ENCODE measurements at places on chromosomes 11 and 22.

- no peak for DNase-seq
Observed at GRCh38 chr11:7609521-7609920, 63.8 kb downstream of the CYB5R2 start.

DNA sequence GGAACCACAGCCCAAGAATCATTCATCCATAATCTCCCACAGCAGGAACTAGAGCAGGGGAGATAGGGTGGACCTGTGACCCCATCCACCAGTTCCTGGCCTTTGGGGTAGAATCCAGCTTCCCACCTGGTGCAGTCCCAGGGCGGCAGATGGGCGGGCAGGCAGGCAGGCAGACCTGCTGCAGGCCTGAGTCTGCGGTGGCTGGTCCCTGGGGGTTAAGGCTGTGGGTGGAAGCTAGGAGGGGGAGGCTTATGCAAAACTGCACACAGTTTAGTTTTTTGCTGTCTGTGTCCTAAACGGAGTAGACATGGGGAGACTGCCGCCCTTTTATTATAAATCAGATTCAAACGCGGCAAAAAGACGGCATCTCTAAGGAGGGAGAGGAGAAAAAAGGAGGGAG is 4.5 kb upstream of the NEFH start:
- DNase-seq: no peak

- DNase-seq: peak; percentile 27
Observed at GRCh38 chr11:92329646-92330045, 105.0 kb downstream of the FAT3 start.

- DNase-seq: no peak
Observed at GRCh38 chr11:71349627-71350026, 97.2 kb upstream of the SHANK2 start.

DNA sequence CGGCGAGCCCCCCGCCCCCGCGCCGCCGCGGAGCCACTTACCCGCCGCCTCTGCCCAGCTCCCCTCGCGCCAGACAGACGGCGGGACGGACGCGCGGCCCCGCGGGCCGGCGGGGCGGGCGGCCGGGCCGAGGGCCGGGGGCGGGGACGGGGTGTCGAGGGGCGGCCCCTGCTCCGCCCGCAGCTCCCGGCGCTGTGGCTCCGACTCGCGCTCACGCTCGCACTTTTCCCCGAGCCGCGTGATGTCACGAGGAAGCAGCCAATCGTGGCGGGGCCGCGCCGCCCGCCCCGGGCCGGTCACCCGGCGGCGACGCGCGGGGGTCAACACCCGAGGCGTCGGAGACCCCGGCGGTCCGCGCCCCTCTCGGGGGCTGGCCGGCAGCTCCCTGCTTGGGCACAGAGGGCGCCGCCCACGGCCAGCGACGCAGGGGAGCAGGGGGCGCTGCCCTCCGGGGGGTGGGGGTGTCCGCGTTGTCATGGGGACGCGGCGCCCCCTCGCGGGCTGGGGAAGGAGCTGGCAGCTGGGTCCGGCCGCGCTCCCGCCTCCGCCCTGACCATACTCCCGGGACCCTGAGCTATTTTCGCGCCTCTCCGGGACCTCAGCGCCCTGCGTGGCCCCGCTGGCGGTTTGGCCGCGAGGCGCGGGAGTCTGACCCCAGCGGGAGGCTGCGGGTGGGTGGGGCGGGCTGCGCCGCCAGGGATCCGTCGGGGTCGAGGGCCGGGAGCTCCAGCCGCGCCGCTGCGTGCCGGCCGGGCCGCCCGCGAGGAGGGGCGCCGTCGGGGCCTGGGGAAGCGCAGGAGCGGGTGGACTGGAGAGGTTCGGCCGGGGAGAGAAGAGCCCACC is at the start of gene CHRM4:
Gene CHRM4, minus strand, starts transcription at position 199 of the 843 bp plus-strand sequence. CDS start 5,219 bp downstream, outside the sequence.
- peak; percentile 47 for DNase-seq

GRCh38 chr22:45546333-45547015 is 43.8 kb downstream of the FBLN1 start:
- no peak for DNase-seq

DNA sequence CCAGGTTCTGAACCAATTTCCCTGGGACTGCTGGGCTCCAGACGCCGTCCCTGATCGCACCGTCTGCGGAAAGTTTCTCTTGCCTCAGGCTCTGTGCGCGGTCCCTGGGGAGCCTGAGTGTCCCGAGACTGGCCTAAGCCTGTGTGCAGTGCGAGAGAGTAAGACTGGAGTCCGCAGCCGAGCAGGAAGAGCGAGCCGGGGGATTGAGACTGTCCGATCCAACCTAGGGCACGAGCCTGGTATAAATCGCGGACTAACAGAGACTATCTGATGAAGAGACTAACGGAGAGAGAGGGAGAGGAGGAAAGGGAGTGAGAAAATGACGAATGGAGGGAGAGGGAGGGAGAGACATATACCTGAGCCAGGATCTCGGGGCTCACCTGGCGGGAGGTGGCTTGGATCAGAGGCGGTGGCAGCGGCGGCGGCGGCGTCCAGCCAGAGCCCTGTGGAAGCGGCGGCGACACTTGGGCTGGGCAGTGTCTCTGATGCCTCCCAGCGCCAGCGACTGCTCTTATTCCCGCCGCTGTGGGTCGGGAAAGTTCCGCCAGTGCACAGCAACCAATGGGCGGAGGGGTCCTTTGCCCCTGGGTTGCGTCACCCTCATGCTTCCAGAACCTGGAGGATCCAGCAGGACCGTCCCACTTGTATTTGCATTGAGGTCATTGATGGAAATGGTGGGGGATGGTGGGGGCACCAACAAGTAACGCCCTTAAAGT is at the start of gene CALCA:
Gene CALCA, minus strand, starts transcription at position 487 of the 716 bp plus-strand sequence. CDS start 1,159 bp downstream, outside the sequence.
- no peak for DNase-seq

- DNase-seq: no peak
Observed at GRCh38 chr22:26910845-26911244, 253.5 kb downstream of the MIAT start.

GRCh38 chr11:110497231-110497978 is 67.7 kb downstream of the FDX1 start:
- DNase-seq: no peak

- DNase-seq: no peak
Observed at GRCh38 chr11:72984453-72985077, 157.6 kb downstream of the FCHSD2 start.

GRCh38 chr11:107490836-107491235 is 33.2 kb upstream of the CWF19L2 start:
- no peak for DNase-seq

- DNase-seq: no peak
Observed at GRCh38 chr11:64445651-64446050, 86.7 kb downstream of the RPS6KA4 start.

DNA sequence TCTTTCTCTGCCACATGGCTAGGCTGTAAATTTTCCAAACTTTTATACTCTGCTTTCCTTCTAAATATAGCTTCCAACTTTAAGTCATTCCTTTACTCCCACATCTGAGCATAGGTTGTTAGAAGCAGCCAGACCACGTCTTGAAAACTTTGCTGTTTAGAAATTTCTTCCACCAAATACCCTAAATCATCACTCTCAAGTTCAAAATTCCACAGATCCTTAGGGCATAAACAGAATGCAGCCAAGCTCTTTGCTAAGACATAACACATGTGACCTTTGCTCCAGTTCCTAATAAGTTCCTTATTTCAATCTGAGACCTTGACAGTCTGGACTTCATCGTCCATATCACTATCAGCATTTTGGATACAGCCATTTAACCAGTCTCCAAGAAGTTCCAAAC is 749.9 kb downstream of the METTL15 start:
- no peak for DNase-seq

DNA sequence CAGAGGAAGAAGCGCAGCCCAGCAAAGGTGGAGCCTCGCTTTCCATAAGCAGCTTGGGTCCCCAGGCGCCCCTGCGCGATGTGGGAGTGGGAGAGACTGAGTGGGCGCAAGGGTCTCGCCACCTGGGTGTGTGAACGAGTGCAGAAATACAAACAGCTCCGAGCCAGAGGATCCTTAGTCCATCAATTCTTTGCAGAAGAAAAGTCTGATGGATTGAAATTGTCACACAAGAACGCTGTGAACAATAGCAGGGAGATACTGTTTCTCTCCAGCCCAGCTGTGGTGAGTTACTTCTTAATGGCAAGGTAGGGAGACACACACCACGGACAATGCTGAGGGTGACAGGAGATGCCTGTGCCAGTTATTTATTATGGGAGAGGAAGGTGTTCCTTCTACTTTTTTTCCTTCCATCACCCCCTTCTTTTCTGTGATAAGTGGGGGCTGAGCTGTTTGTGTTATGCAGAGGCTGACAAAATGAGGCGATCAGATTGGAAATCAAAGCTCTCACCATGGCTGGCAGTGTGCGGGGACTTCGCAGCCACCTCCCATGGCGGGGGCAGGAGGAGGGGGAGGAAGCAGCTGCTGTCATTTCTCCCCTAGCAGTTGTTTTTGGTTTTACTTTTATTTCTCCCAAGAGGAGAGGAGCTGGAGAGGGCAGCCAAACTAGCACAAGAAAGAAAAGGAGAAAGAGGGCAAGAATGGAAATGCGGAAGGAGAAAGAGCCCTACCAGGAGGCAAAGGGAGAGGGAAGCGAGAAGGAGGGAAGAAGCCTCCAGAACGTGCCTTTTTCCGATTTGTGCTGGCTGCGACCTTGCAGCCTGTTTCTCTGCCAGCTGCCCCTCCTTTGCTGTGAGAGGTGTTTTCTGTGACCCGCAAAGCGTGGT is 755.8 kb downstream of the NTM start:
- peak; percentile 56 for DNase-seq

DNA sequence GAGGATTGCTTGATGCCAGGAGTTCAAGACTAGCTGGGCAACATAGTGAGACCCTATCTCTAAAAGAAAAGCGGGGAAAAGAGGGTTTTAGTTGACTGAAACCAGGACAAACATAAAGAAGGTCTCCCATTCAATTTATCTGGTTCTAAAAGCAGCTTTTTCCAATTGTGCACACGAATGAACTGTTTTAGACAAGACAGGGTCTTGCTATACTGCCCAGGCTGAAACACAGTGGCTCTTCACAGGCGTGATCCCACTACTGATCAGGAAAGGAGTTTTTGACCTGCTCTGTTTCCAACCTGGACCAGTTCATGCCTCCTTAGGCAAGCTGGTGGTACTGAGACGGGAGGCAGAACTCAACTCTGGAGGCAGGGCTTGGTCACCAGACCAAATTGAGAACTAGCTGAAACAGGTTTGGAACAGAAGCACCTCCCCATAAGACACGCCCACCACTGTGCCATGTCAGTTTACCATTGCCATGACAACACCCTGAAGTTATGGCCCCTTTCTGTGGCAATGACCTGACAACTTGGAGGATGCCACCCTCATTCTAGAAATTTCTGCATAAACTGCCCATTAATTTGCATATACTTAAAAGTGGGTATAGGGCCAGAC is 2.8 kb upstream of the NUCB2 start:
- no peak for DNase-seq

- no peak for DNase-seq
Observed at GRCh38 chr11:115164774-115165173, 339.4 kb downstream of the CADM1 start.

DNA sequence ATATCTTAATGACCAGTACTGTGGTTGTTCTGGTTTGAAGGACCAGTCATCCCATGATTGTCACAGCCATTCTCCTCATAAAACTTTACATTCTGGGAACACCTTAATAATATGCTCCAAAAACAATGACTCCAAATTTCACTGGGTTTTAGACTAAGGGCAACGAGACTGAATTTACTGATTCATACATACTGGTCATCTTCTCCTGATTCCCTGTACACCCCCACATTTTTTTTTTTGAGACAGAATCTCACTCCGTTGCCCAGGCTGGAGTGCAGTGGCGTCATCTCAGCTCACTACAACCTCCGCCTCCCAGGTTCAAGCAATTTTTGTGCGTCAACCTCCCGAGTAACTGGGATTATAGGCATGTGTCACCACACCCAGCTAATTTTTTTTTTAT is 78.9 kb downstream of the GAB2 start:
- no peak for DNase-seq

- no peak for DNase-seq
Observed at GRCh38 chr11:64314146-64314804, 3.1 kb downstream of the TRMT112 start.

GRCh38 chr11:1822648-1823375 is 12.0 kb upstream of the SYT8 start:
- DNase-seq: no peak

- DNase-seq: no peak
Observed at GRCh38 chr22:17162731-17163130, 3.7 kb upstream of the HDHD5 start.

- no peak for DNase-seq
Observed at GRCh38 chr11:103927535-103927934, 108.9 kb upstream of the DDI1 start.

GRCh38 chr11:103881584-103881983 is 154.9 kb upstream of the DDI1 start:
- DNase-seq: peak; percentile 28

- DNase-seq: peak; percentile 57
Observed at GRCh38 chr22:17578136-17578754, 14.9 kb downstream of the SLC25A18 start.

DNA sequence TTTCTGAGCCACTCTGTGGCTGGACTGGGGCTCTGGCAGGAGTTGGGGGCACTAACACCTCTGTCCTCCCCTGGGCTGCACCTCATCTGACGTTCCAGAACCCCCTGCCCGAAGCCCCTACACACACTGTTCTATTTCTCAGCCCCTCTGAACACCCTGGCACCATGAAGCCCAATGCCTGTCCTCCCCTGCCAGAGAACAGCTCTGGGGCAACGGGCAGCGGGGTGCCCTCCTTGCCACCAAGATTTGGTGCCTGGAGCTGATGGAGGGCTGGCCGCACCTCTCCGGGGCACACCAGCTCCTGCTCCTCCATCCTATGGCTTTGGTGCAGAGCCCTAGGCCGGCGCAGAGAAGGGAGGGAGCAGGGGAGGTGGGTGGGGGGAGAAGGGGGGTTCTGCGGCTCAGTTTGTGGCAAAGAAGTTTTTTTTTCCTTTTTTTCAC is 16.3 kb downstream of the DUSP8 start:
- no peak for DNase-seq

GRCh38 chr11:45180848-45181192 is 34.4 kb downstream of the PRDM11 start:
- DNase-seq: peak; percentile 75

GRCh38 chr11:119144825-119145486 is 3.9 kb upstream of the ABCG4 start:
- peak; percentile 77 for DNase-seq

DNA sequence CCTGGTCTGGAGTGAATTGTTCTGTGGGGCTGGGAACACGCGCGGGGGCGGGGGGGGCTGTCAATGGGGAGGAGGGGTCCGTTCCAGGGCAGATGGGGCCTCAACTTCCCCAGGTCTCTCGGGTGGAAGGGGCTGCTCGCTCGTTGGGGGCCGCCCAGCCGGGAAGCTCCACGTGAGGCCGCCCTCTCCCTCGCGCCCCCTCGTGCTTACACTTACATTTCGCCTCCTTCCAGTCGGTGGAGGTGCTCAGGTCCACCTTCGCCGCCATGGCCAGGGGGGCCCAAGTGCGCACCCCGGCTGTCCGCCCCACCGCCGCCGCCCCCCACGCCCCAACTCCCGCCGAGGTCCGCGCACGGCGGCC is 452 bp downstream of the MACROD1 start:
- peak; percentile 17 for DNase-seq

Measured in fibroblast of skin of back (primary cell).